ENCODE measurements at places on chromosomes 3 and 15.

GRCh38 chr15:66023311-66023972, 154.2 kb downstream of the RAB11A start:
- DNase-seq: no peak

GRCh38 chr15:48896869-48897814, 19.2 kb downstream of the EID1 start:
- no peak for DNase-seq

DNA sequence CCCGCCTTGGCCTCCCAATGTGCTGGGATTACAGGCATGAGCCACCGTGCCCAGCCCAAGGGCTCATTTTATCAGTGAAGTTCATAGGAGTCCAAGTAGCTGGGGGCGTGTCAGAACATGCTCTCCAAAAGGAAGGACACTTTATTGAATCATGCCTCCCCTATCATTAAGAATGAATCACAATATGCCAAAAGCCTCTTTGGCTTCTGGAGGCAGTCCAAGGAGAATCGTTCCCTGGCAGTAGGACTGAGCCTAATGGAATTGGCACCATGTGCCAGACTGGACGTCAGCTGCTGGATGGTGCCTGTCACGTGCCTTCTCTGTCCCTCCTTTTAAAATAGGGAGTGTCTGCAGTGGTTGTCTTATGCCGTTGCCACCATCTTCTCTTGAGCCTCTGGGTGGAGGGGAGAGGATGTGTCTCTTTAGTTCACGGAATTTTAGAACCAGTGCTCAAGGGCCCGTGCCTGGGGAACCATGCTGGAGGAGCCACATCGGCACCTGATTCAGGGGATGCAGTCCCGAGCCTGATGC, 234.7 kb upstream of the LYSMD4 start:
- no peak for DNase-seq

GRCh38 chr15:101103598-101103997, 148.2 kb downstream of the CHSY1 start:
- DNase-seq: no peak

DNA sequence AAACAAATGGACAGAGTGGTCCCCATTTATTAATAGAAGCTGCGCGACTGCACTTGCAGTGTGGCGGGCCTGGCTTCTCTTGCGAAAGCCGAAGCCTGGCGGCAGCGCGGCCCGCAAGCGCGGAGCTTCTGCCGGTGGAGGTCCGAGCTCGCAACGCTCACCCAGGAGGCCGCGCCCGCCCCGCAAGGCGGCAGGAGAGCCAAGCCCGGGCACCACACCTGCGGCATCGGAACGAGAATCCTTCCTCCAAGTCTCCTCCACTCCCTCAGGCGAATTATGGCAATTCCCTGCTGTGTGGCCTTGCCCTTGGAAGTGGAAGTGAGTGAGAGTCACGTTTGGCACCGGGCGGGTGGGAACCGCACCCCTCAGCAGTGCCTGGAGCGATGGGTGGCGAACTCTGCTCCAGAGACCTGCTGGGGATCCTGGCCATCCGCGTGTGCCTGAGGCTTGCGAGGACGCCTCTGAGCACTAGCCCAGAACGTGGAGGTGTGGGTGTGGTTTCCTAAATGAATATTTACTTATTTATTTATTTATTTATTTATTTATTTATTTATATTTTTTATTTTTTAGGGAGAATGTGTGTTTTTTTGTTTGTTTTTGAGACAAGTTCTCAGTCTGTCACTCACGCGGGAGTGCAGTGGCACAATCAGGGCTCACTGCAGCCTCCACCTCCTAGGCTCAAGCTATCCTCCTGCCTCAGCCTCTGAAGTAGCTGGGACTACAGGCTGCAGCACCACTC, 133.7 kb upstream of the UBE2E1 start:
- DNase-seq: no peak

- no peak for DNase-seq
Measured at GRCh38 chr15:59685737-59686297, 3.3 kb downstream of the BNIP2 start.

- DNase-seq: no peak
Measured at GRCh38 chr3:165854696-165855095, 17.5 kb upstream of the BCHE start.

Data from central memory CD4-positive, alpha-beta T cell (primary cell).